Fibroblast of gingiva (primary cell): ENCODE measurements at places on chromosomes 16 and 17.

DNA sequence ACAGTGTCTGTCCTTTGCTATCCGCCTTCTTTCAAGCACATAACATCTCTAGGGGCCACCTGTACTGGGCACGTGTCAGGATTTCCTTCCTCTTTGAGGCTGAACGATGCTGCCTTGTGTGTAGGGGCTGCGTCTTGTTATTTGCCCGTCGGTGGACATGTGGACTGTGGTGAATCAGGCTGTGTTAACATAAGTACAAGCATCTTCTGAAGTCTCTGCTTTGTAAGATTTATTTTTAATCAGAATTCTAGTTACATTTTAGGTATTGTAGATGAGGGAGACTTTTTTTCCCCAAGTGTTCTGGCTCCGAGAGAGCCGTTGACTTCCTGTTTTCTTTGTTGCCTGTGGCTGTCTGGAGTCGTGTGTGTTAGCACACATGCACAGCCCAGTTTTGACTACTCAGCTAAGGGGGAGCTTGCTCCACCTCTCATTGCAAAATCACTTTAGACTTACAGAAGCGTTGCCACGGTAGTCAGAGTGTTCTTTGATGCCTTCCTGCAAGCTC lies 26.1 kb downstream of the SPG7 start:
- peak; percentile 77 for DNase-seq

- no peak for DNase-seq
Measured at GRCh38 chr16:50273888-50274325, 7.6 kb downstream of the ADCY7 start.

GRCh38 chr17:17066021-17066420 lies 23.8 kb downstream of the MPRIP start:
- DNase-seq: no peak

DNA sequence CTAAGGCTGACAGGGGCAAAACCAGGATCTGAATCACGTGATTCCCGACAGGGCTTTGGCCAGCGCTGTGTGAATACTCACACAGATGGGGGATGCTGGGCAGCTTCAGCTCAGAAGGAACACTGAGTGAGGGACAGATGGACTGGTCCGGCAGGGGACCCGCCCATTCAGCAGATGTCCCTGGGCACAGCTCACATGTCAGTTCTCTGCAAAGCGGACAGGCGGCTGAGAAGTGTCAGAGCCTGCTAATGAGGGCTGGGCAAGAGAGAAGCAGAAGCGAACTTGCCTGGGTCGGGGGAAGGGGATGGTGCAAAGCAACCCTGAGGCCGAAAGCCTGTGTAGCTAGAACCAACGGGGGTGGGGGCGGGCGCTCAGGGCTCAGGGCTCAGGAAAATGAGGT lies 11.9 kb upstream of the GLIS2 start:
- no peak for DNase-seq

DNA sequence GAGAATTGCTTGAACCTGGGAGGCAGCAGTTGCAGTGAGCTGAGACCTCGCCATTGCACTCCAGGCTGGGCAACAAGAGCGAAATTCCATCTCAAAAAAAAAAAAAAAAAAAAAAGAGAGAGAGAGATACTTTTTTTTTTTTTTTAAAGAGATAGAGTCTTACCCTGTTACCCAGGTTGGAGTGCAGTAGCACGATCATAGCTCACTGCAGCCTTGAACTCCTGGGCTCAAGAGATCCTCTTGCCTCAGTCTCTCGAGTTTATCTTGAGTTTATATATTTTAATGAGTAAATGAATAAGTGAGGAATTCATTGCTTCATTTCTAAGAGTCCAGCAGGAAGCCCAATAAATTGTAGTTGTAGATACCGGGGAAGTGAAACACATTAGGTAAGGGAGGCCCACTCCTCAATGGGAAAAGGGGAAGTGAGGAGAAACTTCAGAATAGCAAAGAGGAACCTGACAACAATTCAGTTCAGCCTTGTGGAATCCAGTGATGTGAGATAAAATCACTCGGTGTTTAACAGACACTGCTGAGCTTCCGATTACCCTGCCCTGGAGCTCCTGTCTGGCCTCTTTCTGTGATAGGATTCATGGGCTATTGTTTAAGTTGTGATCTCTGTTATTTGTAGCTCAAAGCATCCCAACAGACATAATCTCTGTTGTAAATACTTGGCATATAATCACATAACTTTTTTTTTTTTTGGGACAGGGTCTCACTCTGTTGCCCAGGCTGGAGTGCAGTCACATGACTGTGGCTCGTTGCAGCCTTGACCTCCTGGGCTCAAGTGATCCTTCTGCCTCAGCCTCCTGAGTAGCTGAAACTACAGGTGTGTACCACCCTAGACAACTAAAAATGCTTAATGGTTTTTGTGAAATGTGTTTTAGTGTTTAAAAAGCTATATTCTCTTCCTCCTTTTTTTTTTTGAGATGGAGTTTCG lies 15.8 kb upstream of the ITGAM start:
- DNase-seq: no peak

DNA sequence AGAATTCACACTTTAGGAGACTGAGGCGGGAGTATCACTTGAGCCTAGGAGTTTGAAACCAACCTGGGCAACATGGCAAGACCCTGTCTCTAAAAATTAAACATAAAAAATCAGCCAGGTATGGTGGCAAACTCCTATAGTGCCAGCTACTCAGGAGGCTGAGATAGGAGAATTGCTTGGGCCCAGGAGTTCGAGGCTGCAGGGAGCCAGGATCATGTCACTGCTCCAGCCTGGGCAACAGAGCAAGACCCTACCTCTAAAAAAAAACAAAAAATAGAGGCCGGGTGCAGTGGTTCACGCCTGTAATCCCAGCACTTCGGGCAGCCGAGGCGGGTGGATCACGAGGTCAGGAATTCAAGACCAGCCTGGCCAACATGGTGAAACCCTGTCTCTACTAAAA lies 8.9 kb upstream of the GPT2 start:
- DNase-seq: no peak

DNA sequence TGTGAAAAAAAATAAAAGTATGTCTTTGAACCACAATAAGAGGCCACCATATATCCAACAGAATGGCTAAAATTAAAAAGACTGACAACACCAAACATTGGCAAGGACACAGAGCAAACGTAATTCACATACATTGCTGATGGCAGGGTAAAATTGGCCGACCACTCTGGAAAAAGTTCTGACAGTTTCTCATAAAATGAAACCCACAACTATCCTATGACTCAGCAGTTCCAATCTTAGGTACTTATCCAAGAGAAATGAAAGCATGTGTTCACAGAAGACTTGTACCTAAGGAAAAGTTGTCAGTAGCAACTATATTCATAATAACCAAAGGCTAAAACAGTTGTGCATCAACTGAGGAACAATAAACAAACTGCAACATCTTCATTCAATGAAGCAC lies 357.3 kb upstream of the XYLT1 start:
- DNase-seq: peak; percentile 81
